Forelimb muscle (tissue), 1 donor: ENCODE measurements at places on chromosomes 12 and 14.

GRCh38 chr12:4849115-4849541, 60.6 kb upstream of the KCNA1 start:
- no peak for DNase-seq

DNA sequence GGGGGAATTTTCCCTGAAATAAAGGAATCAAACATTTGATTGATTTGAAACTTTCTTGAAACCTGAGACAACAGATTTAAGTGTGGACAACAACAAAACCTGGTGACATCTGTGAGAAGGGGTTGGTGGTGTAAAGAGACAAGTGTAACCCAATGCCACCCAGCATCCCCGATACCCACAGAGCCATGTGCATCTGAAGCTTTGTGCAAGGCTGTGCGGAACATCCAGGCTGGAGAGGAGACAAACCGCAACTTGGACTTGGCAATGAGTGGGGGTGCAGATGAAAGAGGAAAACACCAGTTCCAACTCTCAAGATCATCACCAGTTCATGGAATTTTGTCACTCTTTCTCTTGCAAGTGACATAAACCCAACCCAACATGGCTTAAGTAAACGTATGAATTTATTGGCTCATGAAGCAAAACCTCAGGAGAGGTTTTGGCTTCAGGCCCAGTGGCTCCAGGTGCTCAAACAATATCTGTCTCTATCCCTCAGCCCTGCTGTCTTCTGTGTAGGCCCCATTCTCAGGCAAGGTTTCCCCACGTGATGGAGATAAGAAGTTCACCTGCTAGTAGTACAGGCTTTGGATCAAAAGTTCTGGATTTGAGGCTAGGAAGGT, 55.2 kb upstream of the NTF3 start:
- DNase-seq = no peak

GRCh38 chr12:52230364-52231281, 2.4 kb upstream of the KRT7 start:
- DNase-seq = no peak

- no peak for DNase-seq
These were observed 141.3 kb downstream of the KLHL28 start for GRCh38 chr14:44820230-44820964.

- DNase-seq = no peak
These were observed 62.6 kb downstream of the FAR2 start for GRCh38 chr12:29211696-29212095.

DNA sequence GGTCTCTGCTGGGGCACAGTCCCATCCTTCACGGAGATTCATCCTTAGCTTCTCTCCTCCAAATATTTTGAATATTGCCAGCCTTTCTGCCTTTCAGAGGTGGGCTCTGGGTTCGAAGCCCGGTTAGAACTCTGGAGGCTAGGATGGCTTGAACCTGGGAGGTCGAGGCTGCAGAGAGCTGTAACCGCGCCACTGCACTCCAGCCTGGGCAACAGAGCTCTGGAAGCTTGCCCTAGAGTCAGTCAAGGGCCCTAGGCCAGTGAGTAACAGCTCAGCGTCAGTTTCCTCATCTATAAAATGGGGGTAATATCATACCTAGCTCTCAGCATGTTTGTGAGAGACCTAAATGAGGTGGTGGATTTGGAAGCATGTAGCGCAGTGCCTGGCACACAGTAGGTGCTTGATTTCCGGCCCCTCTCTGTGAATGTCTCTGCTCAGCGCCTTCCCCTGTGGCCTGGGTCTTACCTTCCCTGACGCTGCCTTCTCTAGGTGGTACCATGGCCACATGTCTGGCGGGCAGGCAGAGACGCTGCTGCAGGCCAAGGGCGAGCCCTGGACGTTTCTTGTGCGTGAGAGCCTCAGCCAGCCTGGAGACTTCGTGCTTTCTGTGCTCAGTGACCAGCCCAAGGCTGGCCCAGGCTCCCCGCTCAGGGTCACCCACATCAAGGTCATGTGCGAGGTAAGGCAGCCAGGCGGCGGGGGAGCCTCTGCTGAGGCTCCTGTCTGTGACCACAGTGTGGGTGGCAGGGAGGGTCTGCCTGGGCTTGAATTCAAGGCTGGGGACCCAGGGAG, 3.4 kb downstream of the PTPN6 start:
- DNase-seq = no peak

DNA sequence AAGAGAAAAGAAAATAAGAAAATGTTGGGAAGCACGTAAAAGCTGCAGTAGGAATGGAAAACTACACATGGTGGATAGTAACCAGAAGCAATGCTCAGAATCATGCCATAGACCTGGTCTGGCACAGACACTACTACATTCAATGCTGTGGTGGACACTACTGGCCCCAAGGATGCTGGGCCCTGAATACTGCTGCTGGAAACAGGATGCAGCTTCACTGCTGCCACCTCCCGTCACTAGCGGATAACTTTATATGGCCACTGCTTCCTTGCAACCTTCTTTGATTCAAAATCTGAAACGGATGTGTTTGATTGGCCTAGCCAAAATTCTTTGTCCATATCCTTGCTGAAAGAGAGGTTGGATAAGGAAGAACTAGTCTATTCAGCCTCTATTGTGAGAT, 30.7 kb downstream of the ADCY6 start:
- no peak for DNase-seq
